ENCODE measurements at places on chromosomes 2 and 18.

DNA sequence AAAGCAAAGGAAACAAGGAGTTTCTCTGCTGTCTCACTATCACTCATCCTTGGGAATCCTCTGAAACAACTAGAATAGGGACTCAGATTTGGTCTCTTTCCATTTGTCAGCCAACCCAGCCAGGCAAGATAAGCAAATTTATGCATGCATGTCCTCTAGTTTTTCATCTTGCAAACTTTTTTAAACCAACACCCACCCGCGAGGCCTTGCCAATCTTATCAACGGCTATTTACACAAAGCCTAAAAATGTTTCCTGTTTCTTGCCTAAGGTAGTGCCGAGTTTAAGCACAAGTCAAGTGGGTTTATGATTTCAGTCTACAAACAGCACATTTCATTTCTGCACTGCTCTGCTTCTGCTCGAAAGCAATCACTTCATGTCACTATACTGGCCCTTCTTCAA, 240.9 kb downstream of the STK39 start:
- no peak for DNase-seq

GRCh38 chr2:165164201-165164600, 39.6 kb downstream of the SCN3A start:
- DNase-seq = no peak

GRCh38 chr2:176174382-176174823, 14.1 kb upstream of the HOXD1 start:
- no peak for DNase-seq

DNA sequence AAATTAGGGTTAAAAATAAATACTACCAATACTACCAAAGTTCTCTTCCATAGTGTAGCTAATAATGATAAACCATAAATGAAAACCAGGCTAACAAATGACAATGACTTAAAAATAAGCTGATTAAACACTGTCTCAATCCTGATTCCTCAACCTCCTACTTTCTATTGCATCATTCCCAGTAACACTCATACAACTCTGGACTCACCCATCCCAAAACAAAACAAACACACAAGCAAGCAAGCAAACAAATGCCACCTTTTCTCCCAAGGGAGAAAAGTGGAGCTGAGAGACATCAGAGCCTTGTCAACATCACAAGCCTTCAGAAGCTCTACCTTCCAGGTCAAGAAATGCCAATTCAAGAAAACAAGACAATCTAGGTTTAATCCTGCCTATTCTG, 620.7 kb downstream of the NYAP2 start:
- no peak for DNase-seq

DNA sequence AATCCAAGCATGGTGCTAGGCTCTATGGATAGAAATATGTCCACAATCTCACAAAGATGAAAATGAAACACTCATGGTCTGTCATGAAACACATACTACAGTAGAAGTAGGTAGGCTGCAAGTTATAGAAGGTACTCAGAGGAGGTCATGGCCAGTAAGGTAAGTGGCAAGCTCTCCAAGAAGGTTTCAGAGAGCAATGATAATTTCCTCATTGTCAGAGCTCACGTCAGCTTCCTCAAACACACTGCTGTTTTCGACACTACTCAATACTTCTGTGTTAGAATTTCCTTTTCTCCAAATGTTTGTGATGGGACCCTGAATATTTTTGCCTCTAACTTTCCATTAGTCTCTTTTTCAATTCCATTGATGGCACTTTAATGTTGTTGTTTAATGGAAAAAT, 25.5 kb downstream of the CCDC141 start:
- no peak for DNase-seq

GRCh38 chr2:5975401-5975800, 283.2 kb downstream of the SOX11 start:
- DNase-seq = no peak

DNA sequence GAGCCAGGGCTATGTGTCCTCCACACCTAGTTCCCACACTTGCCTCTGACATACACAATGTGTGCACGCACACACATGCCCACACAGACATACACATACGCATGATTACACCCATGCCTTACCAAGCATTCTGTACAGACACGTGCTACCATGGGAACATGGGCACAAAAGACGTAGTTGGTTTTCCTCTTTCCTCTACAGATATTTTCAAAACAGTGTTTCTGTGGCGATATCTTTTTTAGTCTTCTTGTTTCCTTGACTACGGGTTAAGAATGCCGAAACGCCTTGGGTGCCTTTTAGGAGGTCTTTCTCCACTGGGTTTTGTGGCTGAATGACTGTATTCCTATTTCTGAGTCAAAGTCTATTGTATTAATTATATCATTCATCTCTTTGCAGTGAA, 75.5 kb upstream of the SPTBN1 start:
- no peak for DNase-seq

GRCh38 chr2:119517433-119517832, 6.8 kb downstream of the SCTR start:
- DNase-seq = no peak

- DNase-seq = no peak
Measured at GRCh38 chr2:15816226-15816625, 124.1 kb upstream of the MYCN start.

DNA sequence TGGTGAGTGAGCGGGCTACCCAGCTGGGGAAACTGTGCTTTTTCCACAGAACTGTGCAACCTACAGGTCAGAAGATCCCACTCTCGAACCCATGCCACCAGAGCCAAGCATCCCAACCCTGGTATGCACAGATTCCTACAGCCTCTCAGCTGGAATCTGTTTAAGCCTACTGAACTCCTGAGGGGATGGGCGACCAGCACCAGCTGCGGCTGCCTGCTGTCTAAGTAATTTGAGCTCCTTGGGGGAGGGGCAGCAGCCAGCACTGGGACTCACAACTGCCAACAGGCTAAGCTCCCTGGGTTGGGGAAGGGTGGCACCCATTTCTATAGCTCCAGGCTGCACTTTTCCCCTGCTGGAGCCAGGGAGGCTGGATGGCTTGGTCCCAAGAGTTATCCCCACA, 11.8 kb downstream of the CYP27C1 start:
- no peak for DNase-seq

- no peak for DNase-seq
Measured at GRCh38 chr2:44972771-44973535, 31.5 kb downstream of the SIX3 start.

DNA sequence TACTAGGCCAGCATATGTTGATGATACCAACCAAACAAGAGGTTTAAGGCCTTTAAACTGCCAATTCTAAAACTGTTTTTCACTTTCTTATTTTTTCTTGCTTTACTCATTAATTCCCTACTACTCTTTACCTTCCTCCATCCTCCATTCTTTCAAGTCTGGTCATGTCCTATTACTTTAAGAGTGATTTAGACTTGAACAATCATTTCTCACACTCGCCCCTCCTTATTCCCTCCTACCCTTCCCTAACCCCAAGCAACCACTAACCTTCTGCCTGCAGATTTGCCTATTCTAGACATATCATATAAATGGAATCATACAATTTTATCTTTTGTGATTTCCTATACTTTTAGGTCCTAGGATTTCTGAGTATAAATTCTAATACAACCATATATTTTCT, 127.7 kb downstream of the USP34 start:
- DNase-seq = no peak

Measured in CD8-positive, alpha-beta memory T cell (primary cell).